Ecto neural progenitor cell (in vitro differentiated cells): ENCODE measurements at places on chromosomes 7 and 10.
A peak's percentile ranks its signal among the peaks of the same experiment; 100 is the strongest.

DNA sequence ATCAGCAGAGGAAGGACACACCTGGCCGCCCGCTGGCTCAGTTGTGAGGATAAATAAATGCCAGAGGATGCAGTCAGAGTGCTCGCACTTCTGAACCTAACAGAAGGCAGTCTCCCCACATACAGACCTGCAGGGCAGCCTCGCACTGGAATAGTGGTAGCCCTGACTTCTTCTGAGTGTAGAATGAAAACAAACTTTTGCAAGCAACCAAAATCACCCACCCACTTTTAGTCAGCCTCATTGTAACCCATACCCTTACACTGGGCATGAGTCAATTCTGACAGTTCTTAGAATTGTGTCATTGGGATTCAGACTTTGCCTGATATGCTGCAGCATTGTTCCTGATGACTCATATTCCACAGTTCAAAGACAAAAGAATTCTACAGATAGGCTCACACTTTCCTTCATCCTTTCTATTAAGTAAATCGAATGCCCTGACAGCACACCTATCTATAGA lies 167.0 kb upstream of the CDK1 start:
- DNase-seq = no peak

- DNase-seq = peak; percentile 39
Measured at GRCh38 chr7:155338632-155339320, 41.1 kb downstream of the INSIG1 start.

- DNase-seq = no peak
Measured at GRCh38 chr7:47580175-47580706, 1.7 kb downstream of the TNS3 start.

DNA sequence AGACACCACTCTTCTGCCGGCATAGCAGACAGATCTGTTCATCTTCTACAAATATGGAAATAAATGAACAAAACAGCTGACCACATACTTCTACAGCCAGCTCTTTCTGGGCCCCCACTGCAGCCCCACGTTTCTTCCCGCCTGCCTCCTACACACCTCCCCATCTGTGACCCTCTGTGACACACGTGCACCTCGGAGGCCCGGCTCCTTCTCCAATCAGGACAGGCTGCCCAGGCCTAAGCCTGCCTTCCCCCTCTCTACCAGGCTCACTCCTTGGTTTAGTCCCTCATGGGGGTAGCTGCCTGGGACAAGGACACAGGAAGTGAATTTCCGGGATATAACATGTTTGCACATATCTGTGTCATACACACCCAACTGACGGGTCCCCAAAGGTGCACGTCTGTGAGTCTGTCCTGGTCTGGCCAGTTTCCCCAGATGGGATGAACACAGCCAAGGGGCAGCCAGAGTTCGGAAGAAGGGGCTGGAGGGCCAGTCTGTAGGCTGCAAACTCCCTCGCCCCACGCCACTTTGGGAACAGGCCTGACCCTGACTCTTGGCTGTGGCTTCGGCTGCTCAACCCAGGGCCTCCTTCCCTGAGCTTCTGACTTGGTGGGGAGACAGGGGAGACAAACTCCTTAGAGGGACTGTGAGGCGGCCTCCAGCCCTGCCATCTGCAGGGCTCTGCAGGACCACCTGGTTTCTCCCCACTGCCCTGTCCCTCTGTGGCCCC lies 30.3 kb downstream of the PITRM1 start:
- no peak for DNase-seq

- no peak for DNase-seq
Measured at GRCh38 chr7:106583100-106583499, 77.9 kb downstream of the CCDC71L start.

DNA sequence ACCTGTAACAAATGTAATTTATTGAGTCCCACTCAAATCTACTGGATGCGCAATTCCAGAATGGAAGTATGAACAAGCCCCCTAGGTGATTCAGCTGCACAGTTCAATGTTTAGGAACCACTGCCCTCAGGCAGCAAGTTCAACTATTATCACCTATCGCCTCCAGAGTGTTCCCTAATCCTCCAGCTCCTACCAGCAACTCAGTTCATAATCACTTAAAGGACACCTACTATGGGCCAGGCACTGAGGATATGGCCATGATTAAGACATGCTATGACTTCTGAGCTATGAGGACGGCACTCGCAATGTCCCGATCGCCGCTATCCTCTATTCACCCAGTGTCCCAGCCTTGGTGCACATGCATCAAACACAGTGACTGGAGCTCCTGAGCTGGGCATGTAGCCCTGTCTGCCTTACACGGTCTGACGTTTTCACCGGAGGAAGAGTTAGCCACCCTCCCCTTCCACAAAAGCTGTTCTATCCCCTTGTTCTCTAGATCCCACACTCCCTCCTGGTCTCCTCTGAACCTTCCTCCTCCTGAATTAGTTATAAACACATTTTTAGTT lies 22.3 kb downstream of the RHEB start:
- no peak for DNase-seq

DNA sequence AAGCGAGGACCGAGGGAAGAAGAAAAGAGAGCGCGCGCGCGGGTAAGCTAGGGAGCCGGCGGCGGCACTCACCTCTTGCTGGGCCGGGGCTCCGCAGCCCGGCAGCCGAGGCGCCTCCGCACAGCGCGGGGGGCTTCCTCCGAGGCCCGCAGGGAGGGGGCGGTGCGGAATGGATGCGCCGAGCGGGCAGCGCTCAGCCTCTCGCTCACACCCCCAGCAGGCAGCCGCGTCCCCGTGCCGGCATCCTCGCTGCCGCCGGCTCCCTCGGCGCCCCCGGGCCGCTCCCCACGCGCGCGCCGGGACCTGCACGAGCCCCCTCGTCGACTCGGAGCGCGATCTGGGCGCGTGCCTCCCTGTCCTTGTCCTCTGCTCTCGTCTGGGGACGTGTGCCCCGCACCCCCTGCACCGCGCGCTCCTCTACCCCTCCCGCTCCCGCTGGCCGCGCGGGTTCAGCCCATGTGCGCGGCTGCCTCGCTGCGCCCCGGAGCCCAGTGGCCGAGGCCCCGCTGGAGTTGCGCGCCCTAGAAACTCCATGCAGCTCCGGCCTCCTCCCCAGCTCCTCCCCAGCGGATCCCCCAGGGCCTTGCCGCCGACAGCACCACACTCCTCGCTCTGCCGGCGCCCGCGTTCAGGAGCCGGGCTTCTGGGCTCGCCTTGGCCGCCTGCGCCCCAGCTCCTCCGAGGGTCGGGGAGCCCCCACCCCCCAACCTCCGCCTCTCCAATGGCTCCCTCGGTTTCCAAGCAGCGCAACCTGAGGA lies 75.3 kb downstream of the CALN1 start:
- DNase-seq = peak; percentile 69

DNA sequence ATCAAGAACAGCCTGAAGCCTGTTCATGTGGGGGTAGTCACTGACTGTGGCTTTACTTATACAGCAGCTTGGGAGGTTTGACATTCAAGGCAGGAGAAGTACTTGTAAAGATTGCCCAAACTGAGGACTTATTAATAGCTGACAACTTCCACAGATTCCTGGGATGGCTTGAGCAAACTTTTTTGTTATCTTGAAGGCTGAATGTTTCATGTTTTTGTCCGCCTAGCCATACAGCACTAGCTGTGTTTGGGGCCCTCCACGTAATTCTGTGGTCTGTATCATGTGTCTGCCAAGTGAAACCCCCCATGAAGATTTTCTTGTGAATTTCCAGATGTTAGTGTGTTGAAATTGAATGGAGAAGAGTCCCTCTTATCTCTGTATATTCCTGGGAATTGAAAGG lies 38.6 kb downstream of the FAS start:
- DNase-seq = no peak

GRCh38 chr7:105036217-105037168 lies 22.5 kb downstream of the KMT2E start:
- no peak for DNase-seq

DNA sequence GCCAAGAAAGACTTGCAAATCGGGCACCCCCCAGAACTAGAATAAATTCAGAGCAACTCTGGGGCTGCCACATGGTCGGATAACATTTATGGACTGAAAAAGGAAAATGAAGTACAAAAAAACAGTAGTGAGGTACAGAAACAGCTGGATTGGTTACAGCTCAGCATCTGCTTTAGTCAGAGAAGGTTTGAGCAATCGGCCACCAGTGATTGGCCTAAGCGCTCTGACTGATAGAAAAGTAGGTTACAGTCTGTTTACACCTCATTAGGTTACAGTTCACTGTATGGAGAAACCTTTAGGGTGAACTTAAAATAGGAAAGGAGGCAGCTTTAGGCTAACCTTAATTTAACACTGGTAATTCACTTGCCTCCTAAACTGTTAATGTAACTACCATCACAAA lies 102.0 kb upstream of the DKK1 start:
- no peak for DNase-seq

DNA sequence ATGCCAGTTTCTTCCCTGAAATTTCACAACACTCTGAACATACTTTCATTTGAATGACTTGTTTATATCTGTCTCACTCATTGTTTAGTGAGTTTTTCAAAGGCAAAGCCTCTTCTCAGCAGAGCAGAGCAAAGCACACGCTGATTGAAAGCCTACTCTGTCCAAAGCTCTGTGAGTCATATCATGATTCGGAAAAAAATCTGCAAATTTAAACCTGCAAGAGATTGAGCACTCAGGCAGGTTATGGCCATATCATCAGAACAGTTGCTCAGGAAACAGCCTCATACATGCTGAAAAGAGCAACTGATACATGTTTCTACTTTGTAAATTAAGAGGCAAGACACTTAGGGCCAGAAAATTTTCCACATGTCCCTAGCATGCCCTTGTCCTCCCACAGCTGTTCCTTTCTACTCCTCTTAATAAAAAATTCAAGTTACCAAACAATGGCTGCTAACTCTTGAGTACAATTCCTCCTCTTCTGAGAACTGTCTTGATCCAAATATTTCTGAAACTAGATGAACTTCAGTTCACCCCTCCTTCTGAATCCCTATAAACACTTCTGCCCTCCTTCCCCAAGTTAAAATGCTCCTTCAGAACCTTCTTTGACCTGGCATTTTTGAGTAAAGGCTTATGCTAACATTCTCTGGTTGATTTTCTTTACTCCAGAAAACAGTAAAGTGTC lies 140.6 kb upstream of the HPS1 start:
- DNase-seq = no peak

- DNase-seq = no peak
Measured at GRCh38 chr7:1646391-1646790, 23.7 kb upstream of the ELFN1 start.

- DNase-seq = no peak
Measured at GRCh38 chr10:123202506-123202905, 48.3 kb downstream of the BUB3 start.

DNA sequence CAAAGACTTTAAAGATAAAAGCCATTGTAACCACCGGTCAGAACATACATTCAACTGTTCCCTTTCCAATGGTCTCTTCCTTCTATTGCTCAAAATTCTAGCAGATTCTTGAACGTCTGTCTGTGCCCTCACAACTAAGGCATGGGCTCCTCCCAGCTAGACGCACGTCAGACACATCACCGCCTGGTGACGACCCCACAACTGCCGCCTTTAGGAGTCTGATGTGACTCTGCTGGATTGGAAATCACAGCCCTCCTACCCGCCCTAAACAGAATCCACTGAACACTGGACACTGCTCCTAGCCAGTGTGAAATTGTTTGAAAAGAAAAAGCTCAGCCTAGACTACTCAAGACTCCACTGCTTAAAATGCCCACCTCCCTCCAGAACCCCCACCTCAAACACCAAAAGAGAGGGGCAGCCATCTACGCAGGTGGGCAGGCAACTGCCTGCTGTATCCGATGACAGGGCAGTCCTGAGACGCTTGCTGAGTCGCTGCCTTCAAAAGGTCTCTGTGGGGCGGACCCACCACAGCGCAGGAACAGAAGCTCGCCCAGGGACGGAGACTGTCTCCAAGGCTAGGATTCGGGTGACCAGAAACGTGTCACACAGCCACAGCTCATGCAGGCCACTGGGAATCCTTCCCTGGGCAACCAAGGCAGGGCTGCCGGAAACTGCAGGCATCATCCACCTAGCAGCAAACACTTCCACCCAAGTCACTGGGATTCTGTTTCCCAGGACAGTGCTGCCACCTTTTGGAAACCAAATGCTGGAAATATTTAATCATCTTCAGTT lies 34.7 kb downstream of the GSDME start:
- no peak for DNase-seq

GRCh38 chr10:1114719-1115606 lies 58.8 kb downstream of the WDR37 start:
- peak; percentile 44 for DNase-seq

DNA sequence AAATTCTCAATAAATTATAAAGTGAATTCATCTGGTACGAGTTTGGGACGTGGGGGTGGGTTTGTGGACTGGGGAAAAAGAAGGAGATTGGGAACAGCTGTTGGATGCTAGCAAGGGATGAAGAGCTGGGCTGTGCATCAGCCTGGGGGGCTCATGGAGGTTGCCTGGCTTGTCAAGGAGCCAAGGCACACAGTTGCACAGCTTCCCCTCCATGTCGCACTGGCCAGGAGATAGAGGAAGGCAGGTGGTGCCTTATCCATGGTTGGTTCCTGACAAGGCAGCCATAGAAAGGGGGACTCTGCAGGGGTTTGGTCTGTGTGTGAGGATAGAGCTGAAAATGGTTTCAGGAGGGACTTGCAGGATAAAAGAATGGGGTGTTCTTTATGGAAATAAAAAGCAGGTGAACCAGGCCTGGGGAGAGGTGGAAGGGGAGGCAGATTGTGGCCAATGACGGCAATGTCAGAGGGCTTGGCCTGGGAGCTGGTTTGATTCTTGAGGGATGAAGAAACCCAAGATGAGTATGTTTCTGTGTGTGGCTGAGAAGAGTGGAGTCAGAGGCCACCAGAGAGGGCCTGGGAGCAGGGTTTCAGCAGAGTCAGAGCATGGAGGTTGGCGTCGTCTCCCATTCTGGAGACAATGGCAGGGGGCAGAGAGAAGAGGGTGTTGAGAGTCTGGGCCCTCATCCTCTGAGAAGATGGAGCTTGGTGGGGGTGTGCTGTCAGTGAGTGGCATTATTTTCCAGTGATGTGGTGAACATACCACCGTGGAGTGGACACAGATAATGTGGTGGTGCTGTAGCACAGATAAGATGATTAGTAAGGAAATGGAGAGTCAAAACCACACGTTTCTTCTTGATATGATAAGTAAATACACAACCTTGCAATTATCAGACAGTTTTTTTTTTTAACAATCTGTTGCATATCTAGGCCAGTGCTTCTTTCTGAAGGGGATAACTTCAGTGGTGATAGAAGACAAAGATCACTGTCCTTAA lies 108.2 kb downstream of the PTPN20 start:
- no peak for DNase-seq

DNA sequence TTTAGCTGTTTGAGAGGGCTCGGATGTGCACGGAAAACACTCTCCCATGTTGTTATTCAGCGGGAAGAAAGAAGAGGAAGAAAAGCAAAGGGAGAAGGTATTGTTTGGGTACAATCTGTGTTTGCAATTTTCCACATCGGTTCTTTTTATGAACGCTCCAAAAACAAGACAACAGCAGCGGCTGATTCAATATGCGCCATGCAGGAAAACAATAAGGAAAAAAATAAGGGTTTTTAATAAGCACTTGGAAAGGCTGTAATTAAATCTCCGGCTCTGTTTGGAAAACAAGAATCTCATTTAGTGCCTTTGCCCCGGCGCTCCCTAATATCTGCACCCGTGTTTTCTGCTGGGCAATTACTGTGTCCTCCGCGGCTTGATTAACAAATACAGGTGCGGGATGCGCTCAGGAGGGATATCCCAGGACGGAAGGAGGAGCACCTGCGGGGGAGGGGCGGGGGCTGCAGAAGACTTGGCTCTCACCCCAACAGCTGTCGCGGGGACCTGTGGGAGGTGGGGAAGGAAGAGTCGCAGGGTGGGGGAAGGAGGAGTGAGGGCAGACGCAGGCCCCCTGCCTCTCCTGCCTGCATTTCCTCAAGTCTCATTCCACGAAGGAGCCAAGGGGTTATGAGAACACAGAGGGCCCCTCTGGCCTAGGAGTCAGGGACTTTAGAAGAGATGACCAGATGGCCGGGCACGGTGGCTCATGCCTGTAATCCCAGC lies 181.5 kb upstream of the PODXL start:
- DNase-seq = no peak

GRCh38 chr10:71727105-71727737 lies 7.6 kb upstream of the C10orf105 start:
- no peak for DNase-seq
